ENCODE measurements at places on chromosomes 12 and 14. TPM values are rescaled to one million over a fixed set of nuclear protein-coding genes. Genes with fewer than 3 reads are reported as not detected.

PLA2G1B gene
- not detected for total RNA-seq

NOXRED1 gene
- not detected for total RNA-seq

CD27 gene
- total RNA-seq = not detected

KLC1 gene
- 157 TPM for total RNA-seq

CDK17 gene
- 20.7 TPM for total RNA-seq

NUAK1 gene
- total RNA-seq = 8.0 TPM

GPR132 gene
- 0.14 TPM for total RNA-seq

CFAP251 gene
- total RNA-seq = 37.9 TPM

MUCL1 gene
- 4.7 TPM for total RNA-seq

KRT77 gene
- 0.21 TPM for total RNA-seq

METTL3 gene
- 34.0 TPM for total RNA-seq

R3HDM2 gene
- 19.6 TPM for total RNA-seq

PCED1B gene
- 5.9 TPM for total RNA-seq

NFATC4 gene
- 29.6 TPM for total RNA-seq

CD163 gene
- total RNA-seq = not detected

MYRFL gene
- 1.9 TPM for total RNA-seq

KRT85 gene
- total RNA-seq = not detected

TAS2R31 gene
- total RNA-seq = not detected

SCN8A gene
- under 0.01 TPM for total RNA-seq

GNPNAT1 gene
- total RNA-seq = 30.4 TPM

LRFN5 gene
- under 0.01 TPM for total RNA-seq

SIX1 gene
- total RNA-seq = 11.3 TPM

RTRAF gene
- 86.0 TPM for total RNA-seq

RASSF9 gene
- 3.5 TPM for total RNA-seq

HOXC10 gene
- total RNA-seq = not detected

CLEC6A gene
- total RNA-seq = not detected

OR11H7 gene
- not detected for total RNA-seq

PARPBP gene
- total RNA-seq = 10.5 TPM

PAH gene
- not detected for total RNA-seq

FLRT2 gene
- total RNA-seq = 41.2 TPM

UNC79 gene
- not detected for total RNA-seq

IQSEC3 gene
- total RNA-seq = not detected

Data from airway epithelial cell (primary cell).